ENCODE measurements at places on chromosomes 3 and 15.

DNA sequence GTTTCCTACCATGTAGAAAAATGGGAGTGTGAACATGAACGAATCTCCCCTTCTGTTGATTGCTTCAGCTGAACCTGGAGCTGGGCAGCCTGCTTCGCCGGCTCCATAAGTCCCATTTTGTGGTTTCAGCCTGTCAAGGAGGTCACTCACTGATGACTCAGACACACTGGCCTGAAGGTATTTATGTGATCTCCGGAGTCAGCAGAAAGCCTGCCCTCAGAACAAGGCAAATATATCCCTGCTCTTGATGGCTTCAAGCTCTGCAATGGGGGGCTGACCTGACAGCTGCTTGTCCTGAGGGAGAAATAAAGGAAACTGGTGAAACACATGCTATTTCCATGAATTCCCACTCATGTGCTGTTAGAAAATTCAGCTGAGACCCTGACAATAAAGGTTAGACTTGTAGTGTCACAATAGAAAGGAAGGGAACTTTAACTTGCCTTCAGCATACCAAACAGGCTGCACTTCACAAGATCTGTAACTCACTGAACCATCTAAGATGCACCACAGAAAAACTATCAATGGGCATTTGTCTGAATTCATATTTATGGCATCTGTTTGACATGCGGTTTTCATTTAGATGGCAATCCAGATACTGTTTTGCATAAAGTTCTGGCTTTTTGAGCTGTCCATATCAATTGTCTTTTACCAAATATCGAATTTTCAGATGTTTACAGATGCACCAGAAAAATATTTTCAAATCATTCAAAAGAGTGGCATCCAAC, 282.0 kb upstream of the VEPH1 start:
- DNase-seq, result no peak

DNA sequence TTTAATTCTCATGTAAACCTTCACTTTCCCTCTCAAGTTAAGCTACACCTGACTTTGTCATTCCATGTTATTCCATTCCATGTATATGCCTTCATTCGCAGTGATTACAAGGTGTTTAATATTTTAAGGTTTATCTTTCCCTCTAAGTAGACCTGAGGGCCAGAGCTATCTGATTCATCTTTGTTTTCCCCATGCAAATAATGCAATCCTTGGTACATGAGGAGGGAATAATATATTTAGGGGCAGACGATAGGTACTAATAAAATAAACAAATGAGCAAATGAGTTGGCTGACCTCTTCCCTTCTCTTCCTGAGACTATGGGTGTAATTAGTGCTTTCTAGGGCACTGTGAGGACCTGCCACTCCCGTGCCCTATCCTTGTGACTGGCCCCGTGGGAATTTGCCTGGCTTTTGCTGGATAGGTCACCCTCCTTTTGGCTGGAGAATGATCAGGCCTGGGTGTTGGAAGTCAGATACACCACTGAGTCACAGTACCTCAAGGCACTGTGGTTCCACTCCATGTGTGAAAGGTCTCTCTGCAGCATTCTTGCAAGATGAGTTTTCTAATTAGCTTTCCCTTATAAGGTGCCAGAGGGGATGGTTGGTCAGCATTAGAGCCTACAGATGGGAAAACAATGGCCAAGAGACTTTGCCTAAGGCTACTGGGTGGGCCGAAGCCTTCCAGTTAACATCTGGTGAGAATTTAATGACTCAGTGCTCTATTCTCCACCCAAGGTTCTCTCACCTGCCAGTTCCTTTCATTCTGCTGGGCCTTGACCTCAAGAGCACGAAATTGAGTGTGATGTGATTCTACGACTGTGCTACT, 183.2 kb downstream of the P3H2 start:
- DNase-seq, result no peak

DNA sequence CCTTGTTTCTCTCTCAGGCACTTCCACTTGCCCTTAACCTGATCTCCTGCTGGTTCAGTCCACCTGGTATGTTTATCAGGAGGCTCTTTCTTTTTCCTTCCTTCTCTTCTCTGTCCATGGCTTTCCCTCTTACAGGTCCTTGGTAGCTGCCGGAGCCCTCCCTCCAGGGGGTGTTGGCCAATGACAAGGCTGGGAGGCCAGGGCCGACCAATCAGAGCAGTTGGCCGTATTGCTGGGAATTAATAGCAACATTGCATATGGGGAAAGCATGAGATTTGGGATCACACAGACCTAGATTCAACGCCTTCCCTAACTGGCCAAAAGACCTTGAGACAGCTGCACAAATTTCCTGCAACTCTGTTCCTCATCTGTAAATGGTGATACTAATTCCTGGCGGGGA, 62.4 kb downstream of the CEMIP start:
- no peak for DNase-seq

DNA sequence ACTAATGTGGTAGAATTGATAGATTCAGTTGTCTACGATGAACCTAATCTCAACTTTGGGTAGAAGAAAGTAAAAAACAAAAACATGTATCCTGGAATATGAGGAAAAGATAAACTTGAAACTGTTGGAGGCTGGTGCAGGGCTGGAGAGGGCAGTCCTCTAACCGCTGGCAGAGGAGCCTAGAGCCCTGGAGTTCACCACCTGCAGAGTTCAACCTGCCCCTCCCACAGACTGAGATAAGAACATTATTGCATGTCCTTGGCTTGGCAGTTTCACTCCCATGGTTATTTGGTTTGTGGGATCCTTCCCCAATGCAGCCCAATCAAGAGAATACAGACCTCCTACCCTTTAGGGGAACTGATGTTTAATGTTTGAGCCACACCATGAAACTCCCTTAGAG, 53.2 kb upstream of the GATM start:
- DNase-seq, result no peak

DNA sequence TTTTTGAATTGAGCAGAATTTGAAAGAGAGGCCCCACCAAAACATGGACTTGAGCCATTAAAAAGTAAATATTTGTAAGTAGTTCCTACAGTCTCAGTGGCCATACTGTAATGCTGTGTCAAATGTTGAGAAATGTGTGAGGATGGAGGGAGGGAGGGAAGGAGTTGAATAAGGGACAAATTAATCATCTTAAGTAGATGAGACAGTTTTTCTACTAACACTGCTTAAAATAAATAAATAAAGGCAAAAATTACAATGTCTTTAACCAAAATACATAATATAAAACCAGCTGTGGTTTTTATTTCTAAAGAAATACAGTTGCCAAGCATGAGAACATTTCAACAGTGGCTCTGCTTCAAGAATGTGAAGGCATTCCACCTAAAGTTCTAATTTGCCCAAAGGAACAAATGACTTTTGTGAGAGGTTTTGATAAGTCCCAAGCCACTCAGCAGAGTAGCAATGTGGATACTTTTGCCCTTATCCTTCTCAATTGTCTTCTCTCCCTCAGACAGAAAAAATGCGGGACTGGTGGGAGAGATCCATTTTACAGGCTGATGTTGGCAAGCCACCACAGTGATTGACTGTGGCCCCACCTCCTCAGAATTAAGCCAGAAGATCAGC, 427.0 kb upstream of the RARB start:
- no peak for DNase-seq

Data from NCI-H187 (cell line).